WTC11 (cell line): ENCODE measurements at places on chromosomes 7 and 10. TPM values are rescaled to one million over a fixed set of nuclear protein-coding genes. Genes with fewer than 3 reads are reported as not detected.

GRCh38 chr7:138833596-138833995 lies 35.6 kb upstream of the ATP6V0A4 start:
- H3K4me1 ChIP-seq: peaks cover 14% of the 10 kb centered on the region
- H3K36me3 ChIP-seq: peaks cover 19% of the 10 kb centered on the region; the same call in 1 of the 2 replicates
- H3K27ac ChIP-seq: no peak overlapping the region; the same call in 1 of the 2 replicates
- no peak overlapping the region for H3K4me3 ChIP-seq

- no peak overlapping the region for H3K27ac ChIP-seq
- H3K4me3 ChIP-seq: no peak overlapping the region
- peaks cover 7% of the 10 kb centered on the region for H3K27me3 ChIP-seq
Observed at GRCh38 chr7:1192171-1192676, 32.2 kb upstream of the ZFAND2A start.

GRCh38 chr10:96344178-96344577 lies 14.6 kb downstream of the OPALIN start:
- peaks cover 24% of the 10 kb centered on the region for H3K27me3 ChIP-seq
- H3K27ac ChIP-seq: no peak overlapping the region
- H3K36me3 ChIP-seq: peaks cover 29% of the 10 kb centered on the region
- no peak overlapping the region for H3K4me3 ChIP-seq
- peaks cover 59% of the 10 kb centered on the region for H3K4me1 ChIP-seq

DNA sequence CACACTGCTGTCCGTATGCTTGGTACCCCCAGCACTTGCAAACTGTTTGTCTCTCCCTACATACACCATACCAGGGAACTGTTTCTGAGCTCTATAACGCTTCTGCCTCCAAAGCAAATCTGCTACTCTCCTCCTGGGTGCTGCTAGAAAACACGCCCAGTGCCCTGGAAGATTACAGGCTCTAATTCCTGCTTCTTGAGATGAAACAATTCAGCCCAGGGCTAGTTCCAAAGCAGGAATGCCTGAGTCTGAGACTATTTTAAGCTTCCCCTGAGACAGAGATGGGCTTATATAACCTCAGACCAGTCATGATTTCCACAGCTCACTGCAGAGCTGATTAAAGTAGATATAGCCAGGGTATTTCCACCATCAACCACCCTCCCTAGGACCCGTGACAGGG lies 327.1 kb downstream of the GPR158 start:
- H3K27me3 ChIP-seq: no peaks in the 10 kb centered on the region
- H3K4me3 ChIP-seq: no peak overlapping the region
- H3K36me3 ChIP-seq: no peaks in the 10 kb centered on the region
- no peak overlapping the region for H3K27ac ChIP-seq
- peaks cover 40% of the 10 kb centered on the region for H3K4me1 ChIP-seq
- DNase-seq: no peak

- peaks cover 19% of the 10 kb centered on the region for H3K4me1 ChIP-seq
- no peaks in the 10 kb centered on the region for H3K36me3 ChIP-seq
- no peak for DNase-seq
Observed at GRCh38 chr10:79044846-79045245, 23.9 kb upstream of the ZMIZ1 start.

DNA sequence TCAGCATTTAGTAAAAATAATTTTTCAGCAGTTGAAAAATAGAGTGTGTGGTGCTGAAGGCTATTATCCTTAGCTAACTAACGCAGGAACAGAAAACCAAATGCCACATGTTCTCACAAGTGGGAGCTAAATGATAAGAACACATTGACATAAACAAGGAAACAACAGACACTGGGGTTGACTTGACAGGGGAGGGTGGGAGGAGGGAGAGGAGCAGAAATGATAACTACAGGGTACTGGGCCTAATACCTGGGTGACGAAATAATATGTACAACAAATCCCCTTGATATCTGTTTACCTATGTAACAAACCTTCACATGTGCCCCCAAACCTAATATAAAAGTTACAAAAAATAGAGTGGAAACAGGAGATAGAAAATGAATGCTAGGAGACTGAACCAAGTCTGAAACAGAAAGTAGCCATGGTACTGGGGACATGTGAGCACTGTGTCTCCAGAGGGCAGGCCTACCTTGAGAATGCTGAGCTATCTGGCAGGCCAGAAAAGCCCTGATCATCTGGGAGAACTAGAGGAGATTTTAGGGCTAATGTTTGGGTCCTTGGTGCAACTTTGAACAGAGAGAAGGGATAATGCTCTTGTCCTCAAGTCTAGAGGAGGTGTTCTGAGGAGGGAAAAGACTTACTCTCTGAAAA lies 4.7 kb upstream of the EFCAB10 start:
- H3K4me3 ChIP-seq: no peak overlapping the region
- H3K36me3 ChIP-seq: peaks cover 14% of the 10 kb centered on the region
- no peak overlapping the region for H3K27ac ChIP-seq
- H3K4me1 ChIP-seq: peaks cover 17% of the 10 kb centered on the region

DNA sequence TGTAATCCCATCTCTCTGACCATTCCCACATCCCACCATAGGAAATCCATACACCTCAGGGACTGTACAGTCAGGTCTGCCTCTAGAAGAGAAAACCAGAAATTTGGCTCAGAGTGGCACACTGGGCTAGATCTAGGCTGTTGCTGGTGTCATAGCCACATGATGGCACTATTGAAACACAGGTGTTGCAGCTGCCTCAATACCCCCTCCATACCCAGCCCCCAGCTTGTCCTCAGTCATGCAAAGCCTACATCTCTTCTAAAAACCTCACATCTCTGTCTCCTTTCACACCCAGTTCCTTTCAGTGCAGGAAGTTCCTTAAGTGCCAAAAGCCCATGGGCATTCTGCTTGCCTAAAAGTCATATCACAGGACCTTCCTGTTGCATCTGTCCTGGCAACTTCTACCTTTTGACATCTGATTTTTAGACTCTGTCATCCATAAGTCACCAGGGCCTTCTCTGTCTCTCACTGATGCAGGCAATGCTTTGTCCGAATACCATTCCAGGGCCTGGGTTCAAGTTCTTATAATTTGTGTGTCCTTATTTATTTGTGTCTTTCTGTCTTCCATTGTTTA lies 27.0 kb upstream of the HIBADH start:
- DNase-seq: peak; percentile 50
- H3K27ac ChIP-seq: no peak overlapping the region
- H3K36me3 ChIP-seq: no peaks in the 10 kb centered on the region

GRCh38 chr7:116776046-116776445 lies 86.3 kb upstream of the CAPZA2 start:
- no peak for DNase-seq
- no peak overlapping the region for H3K4me3 ChIP-seq
- H3K36me3 ChIP-seq: peaks cover 9% of the 10 kb centered on the region
- peaks cover 58% of the 10 kb centered on the region for H3K27me3 ChIP-seq

- no peaks in the 10 kb centered on the region for H3K4me1 ChIP-seq
- DNase-seq: no peak
- H3K27me3 ChIP-seq: no peaks in the 10 kb centered on the region
- H3K36me3 ChIP-seq: peaks cover 16% of the 10 kb centered on the region
- H3K4me3 ChIP-seq: no peak overlapping the region
- H3K27ac ChIP-seq: no peak overlapping the region
Observed at GRCh38 chr10:16274911-16275310, 161.9 kb upstream of the PTER start.

GRCh38 chr7:47288060-47288459 lies 293.9 kb downstream of the TNS3 start:
- no peaks in the 10 kb centered on the region for H3K4me1 ChIP-seq
- H3K27me3 ChIP-seq: no peaks in the 10 kb centered on the region
- H3K4me3 ChIP-seq: no peak overlapping the region
- peaks cover 26% of the 10 kb centered on the region for H3K36me3 ChIP-seq

GRCh38 chr7:77995717-77996116 lies 197.1 kb downstream of the PHTF2 start:
- DNase-seq: peak; percentile 56
- no peaks in the 10 kb centered on the region for H3K27me3 ChIP-seq

DNA sequence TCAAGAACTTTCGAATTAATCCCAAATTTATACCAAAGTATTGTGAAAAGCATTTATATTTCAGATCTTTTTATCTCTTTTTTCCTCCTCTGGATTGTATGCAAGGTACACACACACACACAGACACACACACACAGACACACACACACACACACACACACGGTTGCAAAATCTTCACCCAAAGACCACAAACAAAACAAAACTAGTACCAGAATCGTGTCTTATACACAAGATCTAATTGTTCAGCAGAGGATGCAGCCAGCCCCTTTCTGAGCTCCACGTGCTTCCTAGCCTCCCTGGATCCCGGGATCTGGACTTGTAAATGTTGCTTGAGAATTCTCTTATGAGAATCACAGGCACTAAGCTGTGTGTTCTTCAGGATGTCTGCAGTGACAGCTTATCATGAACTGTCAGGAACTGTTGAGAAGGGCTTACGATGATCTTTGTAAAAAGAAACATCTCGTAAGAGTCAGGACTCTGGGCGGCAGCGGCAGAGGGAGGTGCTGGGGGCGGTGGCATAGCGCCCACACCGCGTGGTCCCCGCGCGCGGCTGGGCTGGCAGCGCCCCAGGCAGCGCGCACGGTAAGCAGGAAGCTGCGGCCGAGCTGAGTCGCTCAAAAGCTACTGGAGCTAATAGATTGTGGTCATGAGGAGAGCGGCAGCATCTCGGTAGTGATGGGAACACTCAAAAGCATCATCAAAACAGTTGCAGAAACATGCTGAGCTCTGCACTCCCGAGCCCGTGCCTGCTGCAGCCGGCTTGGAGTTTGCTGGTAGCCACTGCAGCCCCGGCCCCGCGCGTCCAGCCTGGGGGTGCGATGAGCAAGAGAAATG lies 277.6 kb downstream of the GATA3 start:
- H3K4me3 ChIP-seq: peak overlapping the region; percentile 63
- no peak overlapping the region for H3K27ac ChIP-seq
- no peaks in the 10 kb centered on the region for H3K36me3 ChIP-seq
- H3K27me3 ChIP-seq: peaks cover 34% of the 10 kb centered on the region

DNA sequence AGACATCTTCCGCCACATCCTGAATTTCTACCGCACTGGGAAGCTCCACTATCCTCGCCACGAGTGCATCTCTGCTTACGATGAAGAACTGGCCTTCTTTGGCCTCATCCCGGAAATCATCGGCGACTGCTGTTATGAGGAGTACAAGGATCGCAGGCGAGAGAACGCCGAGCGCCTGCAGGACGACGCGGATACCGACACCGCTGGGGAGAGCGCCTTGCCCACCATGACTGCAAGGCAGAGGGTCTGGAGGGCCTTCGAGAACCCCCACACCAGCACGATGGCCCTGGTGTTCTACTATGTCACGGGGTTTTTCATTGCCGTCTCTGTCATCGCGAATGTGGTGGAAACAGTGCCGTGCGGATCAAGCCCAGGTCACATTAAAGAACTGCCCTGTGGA lies 1.9 kb downstream of the KCND2 start:
- no peak for DNase-seq
- H3K36me3 ChIP-seq: peaks cover 7% of the 10 kb centered on the region; the same call in 1 of the 2 replicates
- peaks cover 21% of the 10 kb centered on the region for H3K27me3 ChIP-seq
- peaks cover 52% of the 10 kb centered on the region for H3K4me1 ChIP-seq

- H3K27ac ChIP-seq: no peak overlapping the region
- peaks cover 9% of the 10 kb centered on the region; the same call in 1 of the 2 replicates for H3K4me1 ChIP-seq
- DNase-seq: no peak
- peaks cover 57% of the 10 kb centered on the region for H3K27me3 ChIP-seq
- H3K4me3 ChIP-seq: peak overlapping the region; percentile 68
- H3K36me3 ChIP-seq: no peaks in the 10 kb centered on the region
Observed at GRCh38 chr10:84195044-84195830, 900 bp downstream of the CDHR1 start.

DNA sequence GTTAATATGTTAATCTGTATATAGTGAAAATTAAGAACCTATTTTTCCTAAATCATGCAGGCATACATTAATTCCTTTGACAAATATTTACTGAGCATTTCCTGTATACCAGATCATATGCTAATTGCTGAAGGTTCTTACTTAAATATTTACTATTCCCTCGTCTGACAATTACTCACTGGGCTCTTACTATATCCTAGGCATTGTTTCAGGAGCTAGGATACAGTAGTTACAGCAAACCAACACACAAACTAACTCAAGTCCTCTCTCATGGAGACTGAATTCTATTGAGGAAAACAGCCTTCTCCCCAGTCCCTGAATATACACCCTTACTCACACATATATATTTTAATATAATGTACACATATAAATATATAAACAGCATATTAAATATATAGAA lies 786.0 kb downstream of the NRG3 start:
- no peaks in the 10 kb centered on the region for H3K27me3 ChIP-seq
- H3K27ac ChIP-seq: no peak overlapping the region
- H3K36me3 ChIP-seq: no peaks in the 10 kb centered on the region
- no peak overlapping the region for H3K4me3 ChIP-seq

DNA sequence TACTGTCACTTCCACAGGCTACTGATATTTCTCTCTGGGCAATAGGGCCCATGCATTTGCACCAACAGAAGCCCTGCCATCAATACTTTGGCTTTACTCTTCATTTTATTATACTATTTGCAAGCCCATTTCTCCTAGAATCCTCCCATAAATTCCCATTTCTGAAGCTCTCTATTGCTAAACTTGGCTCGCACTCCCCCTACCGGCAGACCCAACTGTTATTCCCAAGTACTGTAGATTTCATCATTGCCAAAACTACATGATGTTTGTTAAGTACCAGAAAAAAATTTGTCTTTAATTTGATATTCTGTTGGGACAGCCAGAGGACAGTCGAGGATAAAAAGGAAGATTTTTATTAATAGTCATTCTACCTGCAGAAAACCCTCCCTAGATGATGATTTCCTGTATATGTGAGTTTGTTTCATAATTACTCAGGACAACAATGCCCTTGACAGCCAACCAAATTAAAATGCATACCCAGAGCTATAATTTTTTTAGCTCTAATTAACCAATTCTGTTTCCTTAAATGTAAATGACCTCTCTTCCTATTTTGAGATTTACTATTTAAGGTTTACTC lies 298.6 kb downstream of the REEP3 start:
- H3K36me3 ChIP-seq: no peaks in the 10 kb centered on the region
- no peak overlapping the region for H3K4me3 ChIP-seq
- peak; percentile 74 for DNase-seq
- no peaks in the 10 kb centered on the region for H3K4me1 ChIP-seq
- no peak overlapping the region for H3K27ac ChIP-seq

DNA sequence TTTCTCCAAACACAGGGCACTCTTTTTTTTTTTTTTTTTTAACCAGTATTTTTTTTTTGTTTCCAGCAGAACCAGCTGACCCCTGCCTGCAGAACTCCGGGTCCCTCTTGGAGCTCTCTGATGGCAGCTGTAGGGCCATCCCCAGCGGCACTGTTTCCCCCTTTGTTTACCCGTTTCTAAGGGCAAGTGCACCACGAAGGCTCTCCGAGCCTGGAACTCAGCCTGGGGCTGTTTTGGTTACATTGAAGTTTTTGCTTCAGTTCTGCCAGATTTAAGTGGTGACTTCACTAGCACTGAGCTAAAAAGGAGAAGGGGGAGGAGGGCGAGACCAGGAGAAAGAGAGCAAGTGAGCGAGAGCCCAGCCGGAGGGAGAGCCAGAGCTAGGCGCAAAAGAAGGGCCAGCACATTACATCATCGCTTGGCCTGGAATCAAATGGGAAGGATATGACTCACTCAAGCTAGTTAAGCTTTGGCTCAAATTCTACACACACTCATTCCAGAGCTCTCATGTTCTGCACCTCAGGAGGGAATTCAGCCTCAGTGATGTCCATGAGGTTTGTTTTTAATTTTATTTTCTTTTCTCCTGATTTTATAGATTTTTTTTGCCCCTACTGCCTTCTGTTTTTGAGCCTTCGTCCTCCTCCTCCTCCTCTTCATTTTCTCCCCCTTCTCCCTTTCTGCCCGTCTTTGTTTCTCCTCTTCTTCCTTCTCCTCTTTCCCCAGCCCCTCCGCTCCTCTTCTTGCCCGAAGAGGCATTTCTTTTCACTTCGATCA lies 272.3 kb downstream of the TRIL start:
- DNase-seq: peak; percentile 45
- peaks cover 6% of the 10 kb centered on the region for H3K27me3 ChIP-seq
- no peaks in the 10 kb centered on the region for H3K36me3 ChIP-seq
- H3K27ac ChIP-seq: no peak overlapping the region

The CHRM2 gene
- 0.05 to 0.76 TPM (median 0.15 TPM) in 3 replicates for total RNA-seq

The FAM25A gene
- total RNA-seq: not detected in 3 replicates

The EBLN1 gene
- not detected in 3 replicates for total RNA-seq

The SLC18A3 gene
- total RNA-seq: 0.07 to 0.13 TPM (median 0.09 TPM) in 3 replicates

The ETV1 gene
- 74.9 to 81.4 TPM (median 76.6 TPM) in 3 replicates for total RNA-seq

The FGL2 gene
- 0.05 TPM in 1 of 3 replicates, not detected in the others for total RNA-seq

The TMEM130 gene
- total RNA-seq: 1.9 to 3.3 TPM (median 3.2 TPM) in 3 replicates

The LIPN gene
- total RNA-seq: not detected in 3 replicates
